ENCODE measurements at places on chromosomes 1 and 21. TPM values are rescaled to one million over a fixed set of nuclear protein-coding genes. Genes with fewer than 3 reads are reported as not detected.

- ATAC-seq = peak; percentile 87
These were observed 10.8 kb upstream of the TIAM1 start for GRCh38 chr21:31354604-31355443.

DNA sequence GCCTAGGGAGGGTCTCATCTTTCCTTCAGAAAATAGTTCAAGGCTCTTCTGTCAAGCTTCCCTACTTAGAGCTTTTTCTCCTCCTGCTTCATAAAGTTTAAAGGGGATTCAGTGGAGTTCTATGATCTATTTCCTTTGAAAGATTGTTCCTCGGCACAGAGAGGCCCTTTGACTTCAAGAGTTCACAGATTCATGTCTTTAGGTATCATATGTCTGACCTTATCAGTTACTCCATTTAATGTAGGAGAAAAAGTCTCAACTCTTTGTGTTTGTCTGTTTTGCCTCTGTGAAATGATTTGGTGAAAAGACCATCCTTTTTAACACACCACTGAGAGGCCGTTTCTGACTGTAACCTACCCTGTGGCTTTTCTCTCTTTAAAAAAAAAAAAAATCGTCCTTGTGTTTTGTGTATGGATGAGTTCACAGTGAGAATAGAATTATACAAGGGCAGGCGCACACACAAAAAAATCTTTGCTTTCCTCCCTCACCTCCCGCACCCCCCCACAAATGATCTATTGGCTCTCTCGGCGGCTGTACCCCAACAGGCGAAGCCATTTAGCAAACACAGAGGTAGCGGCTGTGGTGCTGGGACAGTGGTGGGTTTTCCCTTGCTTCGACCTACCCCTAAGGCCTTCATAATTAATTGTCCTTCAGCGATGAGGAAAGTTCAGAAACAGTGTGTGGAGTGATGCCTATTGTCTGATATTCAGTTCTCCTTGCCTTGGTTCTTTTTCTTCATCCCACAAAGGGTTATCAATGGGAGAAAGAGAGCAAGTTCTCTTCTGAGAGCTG, 29.6 kb downstream of the PROX1 start:
- no peak for ATAC-seq

The MLLT11 gene
- 4.0 TPM for total RNA-seq

GRCh38 chr1:147902253-147902845, at the start of gene GJA8:
Gene GJA8, plus strand, starts transcription at chr1:147902795. Its CDS starts 5,161 bp downstream, at chr1:147907956.
- ATAC-seq = no peak

- no peak for ATAC-seq
These were observed 8.3 kb upstream of the SYT14 start for GRCh38 chr1:209929751-209930150.

DNA sequence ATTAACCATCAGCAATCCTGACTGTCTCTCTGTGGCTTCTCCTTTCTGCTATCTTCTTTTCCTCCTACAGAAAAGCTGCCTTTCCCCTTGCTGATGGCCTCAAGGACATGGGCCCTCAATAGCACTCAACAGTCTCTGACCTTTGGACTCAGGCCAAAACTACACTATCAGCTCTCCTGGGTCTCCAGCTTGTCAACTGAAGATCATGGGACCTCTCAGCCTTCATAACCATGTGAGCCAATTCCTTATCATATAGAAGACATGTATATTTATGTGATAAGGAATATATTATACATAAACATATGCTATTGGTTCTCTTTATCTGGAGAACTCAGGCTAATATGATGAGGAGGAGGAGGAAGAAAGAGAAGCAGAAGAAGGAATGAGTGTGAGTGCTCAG, 91.8 kb upstream of the GJB5 start:
- ATAC-seq = no peak

The IGSF9 gene
- not detected for total RNA-seq

DNA sequence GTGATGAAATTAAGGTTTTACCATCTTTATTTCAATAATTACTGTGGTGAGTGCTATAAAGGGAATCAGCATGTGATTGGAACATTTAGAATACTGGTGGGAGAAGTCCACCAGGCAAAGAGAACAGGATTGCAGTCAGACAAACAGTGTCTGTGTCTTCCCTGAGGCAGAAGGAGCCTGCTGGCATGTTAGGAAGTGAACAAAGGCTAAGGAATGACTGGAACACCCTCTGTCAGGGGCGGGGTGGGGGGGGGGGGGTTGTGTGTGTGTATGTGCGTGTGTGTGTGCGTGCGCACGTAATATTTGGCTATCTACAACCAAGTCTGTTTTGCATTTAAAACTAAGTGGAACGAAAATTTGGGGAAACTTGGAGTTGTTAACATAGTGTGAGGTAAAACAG, 30.2 kb downstream of the SRRM1 start:
- ATAC-seq = no peak

The DNAJC28 gene
- total RNA-seq = 0.54 TPM

The MRPL55 gene
- total RNA-seq = 42.3 TPM

DNA sequence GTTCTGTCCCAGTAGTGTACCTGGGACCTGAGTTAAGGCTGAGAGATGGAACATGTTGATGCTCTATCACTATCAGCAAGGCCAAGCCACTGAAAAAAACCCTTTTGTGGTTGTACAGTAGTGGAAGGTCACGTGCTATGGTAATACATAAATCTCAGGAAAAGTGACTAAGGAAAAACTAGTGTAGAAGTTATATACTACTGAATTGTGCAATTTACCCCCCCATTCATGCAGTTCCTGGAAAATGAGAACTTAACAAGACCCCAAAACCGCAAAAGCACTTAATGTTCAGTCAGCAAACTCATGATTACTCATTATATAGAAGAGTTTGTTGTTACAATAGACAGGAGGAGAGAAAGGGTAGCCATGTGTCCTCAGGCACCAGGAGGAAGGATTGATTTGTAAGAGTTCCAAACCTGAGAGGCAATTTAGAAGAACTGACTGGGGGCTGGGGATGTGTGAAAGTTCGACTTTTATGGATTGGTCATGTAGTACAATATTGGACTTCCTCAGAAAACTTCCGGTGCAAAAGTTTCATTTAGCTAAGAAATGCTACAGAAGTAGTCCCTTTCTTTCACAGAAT, 91.6 kb downstream of the RGL1 start:
- peak; percentile 44 for ATAC-seq

- no peak for ATAC-seq
These were observed 15.3 kb downstream of the MAGI3 start for GRCh38 chr1:113405573-113405972.

DNA sequence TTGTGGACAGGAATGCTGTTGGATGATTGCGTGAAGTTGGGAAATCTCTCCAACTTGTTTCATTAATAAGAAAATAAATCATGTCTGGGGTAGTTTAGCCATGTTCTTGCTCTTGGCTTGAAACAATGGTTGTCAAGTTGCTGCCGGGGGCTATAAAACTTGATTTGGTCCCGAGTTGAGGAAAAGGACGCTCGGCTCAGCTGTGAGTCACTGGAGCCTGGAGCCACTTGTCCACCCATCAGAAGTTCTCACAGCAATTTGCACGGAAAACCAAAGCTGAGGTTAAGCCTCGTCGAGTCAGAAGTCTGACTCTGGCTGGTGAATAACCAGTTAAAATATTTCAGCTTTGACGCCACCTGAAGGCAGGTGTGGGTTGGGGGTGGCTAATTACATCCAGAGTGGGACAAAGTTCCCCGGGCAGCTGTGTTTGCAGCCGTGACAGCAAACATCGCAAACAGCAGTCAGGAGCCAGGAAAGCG, 19.7 kb upstream of the RIPK4 start:
- ATAC-seq = no peak

DNA sequence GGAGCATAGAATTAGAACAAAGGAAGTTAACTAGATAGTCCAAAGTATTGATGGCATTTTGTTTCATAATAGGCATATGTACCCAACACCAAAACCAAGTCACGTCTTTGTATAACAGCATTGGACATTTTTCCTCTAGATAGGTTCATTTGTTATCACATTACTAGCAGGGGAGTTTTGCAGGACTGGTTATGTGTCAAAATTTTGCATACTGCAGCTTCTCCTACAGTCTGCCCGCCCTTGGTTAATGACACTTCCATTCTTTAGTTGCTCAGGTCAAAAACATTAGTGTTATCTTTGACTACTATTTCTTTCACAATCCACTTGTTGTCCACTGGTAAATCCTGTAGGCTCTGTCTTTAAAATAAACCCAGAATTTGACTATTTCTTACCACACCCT, 8.9 kb downstream of the CAPZA1 start:
- no peak for ATAC-seq

DNA sequence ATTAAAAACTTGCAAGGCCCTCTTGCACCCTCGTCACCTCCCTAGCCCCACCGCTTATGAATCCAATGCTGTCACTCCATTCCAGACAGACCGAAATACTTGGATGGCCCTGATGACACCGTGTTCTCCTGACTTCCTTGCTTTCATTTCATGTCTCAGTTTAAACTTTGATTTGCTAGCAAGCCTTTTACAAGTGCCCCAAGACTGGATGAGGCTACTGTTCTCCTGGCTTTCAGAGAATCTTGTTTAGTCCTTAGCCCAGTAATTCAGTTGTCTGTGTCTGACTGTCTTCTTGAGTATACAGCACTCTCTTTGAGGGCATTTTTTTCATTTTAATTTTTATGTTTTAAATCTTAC, 824 bp upstream of the IFI44L start:
- peak; percentile 16 for ATAC-seq

- no peak for ATAC-seq
These were observed 37.4 kb downstream of the ZNF496 start for GRCh38 chr1:247294282-247294681.

DNA sequence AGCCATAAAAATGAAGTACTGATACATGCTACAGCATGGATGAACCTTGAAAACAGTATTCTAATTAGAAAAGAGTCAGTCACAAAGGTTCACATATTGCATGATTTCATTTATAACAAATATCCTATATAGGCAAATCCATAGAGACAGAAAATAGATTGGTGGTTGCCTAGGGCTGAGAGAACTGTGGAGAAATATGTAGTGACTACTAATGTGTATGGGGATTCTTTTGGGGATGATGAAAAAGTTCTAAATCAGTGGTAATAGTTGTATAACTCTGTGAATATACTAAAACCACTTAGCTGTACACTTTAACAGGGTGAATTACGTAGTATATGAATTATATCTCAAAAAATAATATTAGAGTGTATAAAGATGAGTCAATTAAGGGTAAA, 45.8 kb downstream of the RNF115 start:
- ATAC-seq = no peak

GRCh38 chr1:24138476-24139221, 4.3 kb downstream of the IL22RA1 start:
- no peak for ATAC-seq

- no peak for ATAC-seq
These were observed 414.3 kb upstream of the NR5A2 start for GRCh38 chr1:199612976-199613774.

GRCh38 chr1:58402444-58402843, 144.1 kb downstream of the OMA1 start:
- no peak for ATAC-seq

DNA sequence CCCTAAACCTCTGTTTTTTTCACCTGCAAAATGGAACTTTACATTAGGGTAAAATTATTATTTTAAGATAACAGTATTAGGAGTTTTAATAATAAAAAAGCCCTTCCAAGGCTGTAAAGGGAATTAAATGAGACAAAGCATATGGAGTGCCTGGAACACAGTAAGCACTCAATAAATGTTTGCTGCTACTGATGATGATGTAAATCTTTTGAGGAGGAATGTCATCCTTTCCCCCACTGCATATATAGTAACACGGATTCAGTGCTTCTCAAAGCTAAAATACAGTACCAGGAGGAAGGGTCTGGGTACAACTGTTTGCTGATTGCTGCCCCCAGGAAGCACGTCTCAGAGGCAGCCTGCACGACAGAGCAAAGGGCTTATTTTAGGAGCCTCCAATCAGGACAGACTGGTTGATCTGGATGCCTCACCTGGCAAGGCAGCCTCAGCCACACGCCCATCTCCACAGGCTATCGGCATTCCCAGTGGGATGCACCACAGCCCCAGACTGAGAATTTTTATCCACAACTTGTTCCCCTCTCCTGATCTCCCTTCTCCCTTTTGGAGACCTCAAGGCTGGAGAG, 64.4 kb downstream of the GADD45A start:
- ATAC-seq = no peak

- no peak for ATAC-seq
These were observed 47.3 kb downstream of the ST6GALNAC3 start for GRCh38 chr1:76121850-76122249.

- no peak for ATAC-seq
These were observed 90.5 kb downstream of the CD247 start for GRCh38 chr1:167427848-167428247.

DNA sequence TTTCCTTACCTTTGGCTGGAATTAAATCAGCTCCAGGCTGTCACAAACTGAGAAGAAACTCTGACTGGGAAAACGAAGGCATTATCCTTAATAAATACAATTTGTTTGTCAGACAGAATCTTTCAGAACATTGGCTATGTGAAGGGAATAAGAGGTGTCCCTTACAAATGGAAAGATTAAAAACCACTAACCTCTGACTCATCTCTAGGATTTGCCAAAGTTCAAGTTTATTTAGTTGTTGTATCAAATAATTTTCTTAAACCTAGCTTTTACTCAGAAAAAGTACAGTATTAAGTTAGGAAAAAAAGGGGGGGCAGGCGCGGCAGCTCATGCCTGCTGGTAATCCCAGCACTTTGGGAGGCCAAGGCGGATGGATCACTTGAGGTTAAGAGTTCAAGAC, 15.7 kb downstream of the SERTAD4 start:
- no peak for ATAC-seq

The ZCCHC17 gene
- total RNA-seq = 27.2 TPM

The LCE1D gene
- total RNA-seq = not detected

- no peak for ATAC-seq
These were observed 2.8 kb upstream of the SRRM1 start for GRCh38 chr1:24640288-24640687.

The SLC44A5 gene
- 0.61 TPM for total RNA-seq

GRCh38 chr1:63746129-63746864, 27.5 kb upstream of the ROR1 start:
- ATAC-seq = peak; percentile 90

GRCh38 chr1:172818841-172819527, 160.1 kb downstream of the FASLG start:
- peak; percentile 94 for ATAC-seq

GRCh38 chr1:231936983-231937775, 310.6 kb downstream of the DISC1 start:
- no peak for ATAC-seq

GRCh38 chr21:29377266-29377665, 78.5 kb downstream of the BACH1 start:
- no peak for ATAC-seq

The SH2D1B gene
- total RNA-seq = not detected

- ATAC-seq = no peak
These were observed 6.2 kb upstream of the DISP3 start for GRCh38 chr1:11472741-11473140.

The RNU1-3 gene
- 2,371 TPM for total RNA-seq

DNA sequence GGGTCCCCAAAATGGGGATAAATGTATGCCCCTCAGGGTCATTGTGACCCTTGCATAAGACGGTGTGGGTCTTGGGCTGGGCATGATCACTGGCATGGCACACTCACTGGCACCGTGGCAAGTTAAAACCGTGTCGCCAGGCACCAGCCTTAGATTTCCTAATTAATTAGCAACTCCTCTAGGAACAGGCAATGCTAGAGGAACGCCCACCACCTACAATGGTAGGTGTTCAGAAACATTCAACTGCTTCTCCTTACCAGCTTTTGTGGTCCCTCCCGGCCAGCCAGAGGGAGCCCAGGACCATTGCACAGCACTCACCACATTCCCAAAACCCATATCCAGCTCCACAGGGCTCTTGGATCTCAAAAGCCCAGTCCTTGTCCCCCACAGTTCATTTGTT, 36.4 kb downstream of the EPHA2 start:
- ATAC-seq = no peak
